ENCODE measurements at places on chromosomes 3 and 15.

- no peak for DNase-seq
- no peak overlapping the region for H3K4me3 ChIP-seq
- H3K27ac ChIP-seq, result no peak overlapping the region
- H3K27me3 ChIP-seq, result no peaks in the 10 kb centered on the region
Observed at GRCh38 chr3:177569875-177570657, 372.8 kb upstream of the TBL1XR1 start.

- no peaks in the 10 kb centered on the region for H3K36me3 ChIP-seq
- no peak overlapping the region for H3K27ac ChIP-seq
- H3K27me3 ChIP-seq, result no peaks in the 10 kb centered on the region
- DNase-seq, result no peak
- no peak overlapping the region for H3K4me3 ChIP-seq
- no peaks in the 10 kb centered on the region for H3K4me1 ChIP-seq
Observed at GRCh38 chr3:138326866-138327595, 2.6 kb downstream of the NME9 start.

- no peaks in the 10 kb centered on the region for H3K36me3 ChIP-seq
- DNase-seq, result peak; percentile 31
- no peak overlapping the region for H3K27ac ChIP-seq
- no peak overlapping the region for H3K4me3 ChIP-seq
Observed at GRCh38 chr3:13308380-13308801, 111.7 kb downstream of the NUP210 start.

DNA sequence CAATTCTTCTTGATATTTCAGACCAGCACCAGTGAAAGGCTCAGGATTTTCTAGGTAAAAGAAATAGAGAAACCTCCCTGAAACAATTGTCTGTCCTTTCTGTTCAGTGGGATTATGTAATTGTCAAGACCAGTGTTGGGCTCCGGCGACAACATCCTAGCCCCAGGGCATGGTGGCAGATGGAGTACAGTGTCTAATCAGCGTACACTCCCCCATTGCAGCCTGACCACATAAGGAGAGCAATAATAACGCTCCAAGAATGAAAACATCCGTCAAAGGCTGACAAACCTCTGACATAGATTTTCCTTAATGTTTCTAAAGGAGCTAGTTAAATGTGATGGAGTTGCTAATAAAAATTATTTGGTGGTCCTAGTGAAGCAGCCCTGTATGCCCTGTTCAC is 144.6 kb downstream of the EBLN2 start:
- H3K4me1 ChIP-seq, result no peaks in the 10 kb centered on the region
- no peak overlapping the region for H3K4me3 ChIP-seq
- H3K27me3 ChIP-seq, result no peaks in the 10 kb centered on the region
- no peaks in the 10 kb centered on the region for H3K36me3 ChIP-seq
- DNase-seq, result no peak

- no peak overlapping the region for H3K4me3 ChIP-seq
- no peak overlapping the region for H3K27ac ChIP-seq
- DNase-seq, result no peak
- no peaks in the 10 kb centered on the region for H3K4me1 ChIP-seq
Observed at GRCh38 chr3:139032326-139033002, 11.7 kb upstream of the PRR23B start.

DNA sequence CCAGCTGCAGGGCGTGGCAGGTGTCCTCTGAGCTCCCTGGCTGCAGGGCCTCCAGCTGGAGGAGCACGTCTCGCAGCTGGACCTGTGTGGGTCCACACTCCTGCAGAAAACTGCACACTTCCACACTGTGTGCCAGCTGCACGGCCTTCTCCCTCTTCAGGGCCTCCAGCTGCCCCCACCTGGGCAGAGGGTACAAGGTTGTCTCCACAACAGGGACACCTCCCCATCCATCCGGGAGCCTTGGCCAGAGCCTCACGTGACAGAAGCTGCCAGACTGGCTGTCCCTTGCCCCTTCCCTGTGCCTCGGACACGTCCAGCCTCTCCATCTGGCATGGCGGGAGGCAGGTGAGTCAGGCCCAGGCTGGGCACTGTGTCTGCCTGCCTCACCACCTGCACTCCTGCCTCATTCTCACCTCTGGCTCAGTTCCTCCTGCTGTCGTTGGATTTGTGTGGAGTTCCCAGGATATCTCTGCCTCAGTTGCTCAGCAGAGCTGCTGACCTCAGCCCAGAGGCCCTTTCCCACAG is 14.5 kb downstream of the SPTBN5 start:
- no peak overlapping the region for H3K27ac ChIP-seq
- DNase-seq, result no peak
- no peaks in the 10 kb centered on the region for H3K36me3 ChIP-seq
- H3K4me1 ChIP-seq, result no peaks in the 10 kb centered on the region
- no peak overlapping the region for H3K4me3 ChIP-seq
- H3K27me3 ChIP-seq, result no peaks in the 10 kb centered on the region

GRCh38 chr3:118587037-118587741 is 447.5 kb downstream of the IGSF11 start:
- H3K4me3 ChIP-seq, result no peak overlapping the region
- H3K27ac ChIP-seq, result no peak overlapping the region
- no peaks in the 10 kb centered on the region for H3K27me3 ChIP-seq
- no peaks in the 10 kb centered on the region for H3K36me3 ChIP-seq
- no peak for DNase-seq
- peaks cover 14% of the 10 kb centered on the region for H3K4me1 ChIP-seq

- DNase-seq, result no peak
- no peaks in the 10 kb centered on the region for H3K36me3 ChIP-seq
- H3K4me3 ChIP-seq, result no peak overlapping the region
- H3K27me3 ChIP-seq, result no peaks in the 10 kb centered on the region
Observed at GRCh38 chr15:76401285-76401684, 64.7 kb downstream of the ISL2 start.

- DNase-seq, result no peak
- no peak overlapping the region for H3K27ac ChIP-seq
- H3K36me3 ChIP-seq, result no peaks in the 10 kb centered on the region
Observed at GRCh38 chr3:172087602-172088580, 48.5 kb downstream of the FNDC3B start.

DNA sequence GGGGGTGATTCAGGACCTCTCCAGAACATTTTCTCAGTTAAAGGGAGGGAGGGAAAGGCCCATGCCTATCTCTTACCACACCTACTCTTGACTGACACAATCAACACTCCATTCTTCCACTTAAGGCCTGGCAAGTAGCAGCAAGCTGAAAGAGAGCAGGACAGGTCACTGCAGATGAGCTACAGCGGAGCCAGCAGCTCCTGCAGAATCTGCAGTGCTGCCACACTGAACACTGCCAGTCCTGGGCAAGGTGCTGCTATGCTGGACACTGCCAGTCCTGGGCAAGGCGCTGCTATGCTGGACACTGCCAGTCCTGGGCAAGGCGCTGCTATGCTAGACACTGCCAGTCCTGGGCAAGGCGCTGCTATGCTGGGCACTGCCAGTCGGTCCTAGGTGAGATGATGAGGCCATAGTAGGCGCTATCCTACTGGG is 143.7 kb downstream of the MYLK start:
- H3K27me3 ChIP-seq, result no peaks in the 10 kb centered on the region
- no peak overlapping the region for H3K4me3 ChIP-seq
- H3K27ac ChIP-seq, result no peak overlapping the region
- no peak for DNase-seq
- no peaks in the 10 kb centered on the region for H3K36me3 ChIP-seq
- H3K4me1 ChIP-seq, result no peaks in the 10 kb centered on the region

- H3K27me3 ChIP-seq, result no peaks in the 10 kb centered on the region
- peak overlapping the region; percentile 78 for H3K27ac ChIP-seq
Observed at GRCh38 chr3:136954251-136954650, 3.5 kb upstream of the IL20RB start.

GRCh38 chr3:87733671-87734367 is 325.0 kb downstream of the CGGBP1 start:
- no peak overlapping the region for H3K4me3 ChIP-seq
- DNase-seq, result peak; percentile 36
- H3K36me3 ChIP-seq, result no peaks in the 10 kb centered on the region
- peaks cover 8% of the 10 kb centered on the region for H3K4me1 ChIP-seq
- no peaks in the 10 kb centered on the region for H3K27me3 ChIP-seq
- peak overlapping the region; percentile 74 for H3K27ac ChIP-seq

- no peaks in the 10 kb centered on the region for H3K27me3 ChIP-seq
- no peak overlapping the region for H3K27ac ChIP-seq
- H3K36me3 ChIP-seq, result no peaks in the 10 kb centered on the region
- no peak overlapping the region for H3K4me3 ChIP-seq
Observed at GRCh38 chr3:80770106-80771074, 991.1 kb downstream of the GBE1 start.

- no peak for DNase-seq
- no peak overlapping the region for H3K27ac ChIP-seq
- no peaks in the 10 kb centered on the region for H3K4me1 ChIP-seq
- no peaks in the 10 kb centered on the region for H3K36me3 ChIP-seq
Observed at GRCh38 chr3:180275176-180275575, 238.4 kb upstream of the PEX5L start.

GRCh38 chr15:32844118-32844711 is 126.4 kb downstream of the GREM1 start:
- no peak overlapping the region for H3K27ac ChIP-seq
- DNase-seq, result peak; percentile 24
- no peak overlapping the region for H3K4me3 ChIP-seq
- H3K36me3 ChIP-seq, result no peaks in the 10 kb centered on the region
- H3K4me1 ChIP-seq, result no peaks in the 10 kb centered on the region

Measured in Caco-2 (cell line).